ENCODE measurements at places on chromosomes 3 and 15.

GRCh38 chr15:28289694-28290463, 32.1 kb downstream of the HERC2 start:
- DNase-seq = no peak

DNA sequence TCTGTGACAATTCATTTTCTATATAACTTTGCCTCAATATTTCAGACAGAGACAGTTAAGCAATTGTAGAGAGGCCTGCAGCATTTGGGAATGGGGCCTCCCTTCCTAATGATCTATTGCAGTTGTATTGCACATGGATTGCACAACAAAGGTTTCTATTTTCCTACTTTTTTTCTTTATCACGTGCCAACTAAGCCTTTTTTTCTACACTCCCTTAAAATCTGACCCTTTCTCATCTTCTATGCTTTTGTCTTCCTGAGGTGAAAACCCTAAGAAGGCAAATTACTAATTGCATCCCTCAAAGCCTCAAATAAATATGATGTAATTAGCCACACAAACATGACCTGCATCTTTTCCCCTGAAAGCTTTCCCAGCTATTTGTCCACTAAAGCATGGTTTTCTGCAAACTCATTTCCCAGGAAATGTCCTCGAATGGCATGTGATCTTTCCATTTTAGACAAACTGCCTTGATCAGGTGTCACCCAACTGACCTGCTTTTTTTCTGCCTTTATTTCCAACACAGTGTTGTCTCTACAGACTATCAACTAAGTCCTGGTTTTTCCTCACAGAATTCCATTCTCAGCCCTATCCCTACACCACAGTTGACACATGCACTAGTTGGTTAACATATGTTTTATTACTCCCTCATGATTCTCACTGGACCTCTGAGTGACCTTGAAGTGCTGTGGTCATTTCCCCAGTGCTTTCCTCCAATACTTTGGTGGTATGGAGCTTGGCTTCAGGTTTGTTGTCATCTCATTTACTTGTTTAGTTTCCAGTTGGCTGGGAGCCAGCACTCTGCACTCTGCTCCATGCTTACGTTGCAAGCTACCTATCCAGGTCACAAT, 31.9 kb upstream of the TSC22D2 start:
- no peak for DNase-seq

DNA sequence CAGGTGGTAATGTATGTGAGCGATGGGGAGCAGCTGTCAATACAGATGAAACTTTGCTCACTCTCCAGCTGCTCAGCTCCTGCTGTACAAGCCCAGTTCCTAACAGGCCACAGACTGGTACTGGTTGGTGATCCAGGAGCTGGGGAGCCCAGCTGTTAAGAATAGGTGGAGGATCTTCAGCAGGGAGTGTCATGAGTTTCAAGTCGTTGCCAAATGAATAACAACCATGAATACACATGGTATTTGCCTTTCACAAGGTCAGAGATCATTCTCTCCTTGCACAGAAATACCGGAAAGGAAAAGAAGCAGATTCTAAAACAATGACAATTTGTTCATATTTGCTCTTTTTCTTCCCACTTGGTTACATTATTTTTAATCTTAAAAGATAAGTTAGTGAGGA, 5.1 kb downstream of the PLSCR1 start:
- no peak for DNase-seq

- no peak for DNase-seq
Observed at GRCh38 chr3:151625586-151625985, 108.1 kb upstream of the AADACL2 start.

- DNase-seq = no peak
Observed at GRCh38 chr3:61796088-61796680, 234.8 kb downstream of the PTPRG start.

DNA sequence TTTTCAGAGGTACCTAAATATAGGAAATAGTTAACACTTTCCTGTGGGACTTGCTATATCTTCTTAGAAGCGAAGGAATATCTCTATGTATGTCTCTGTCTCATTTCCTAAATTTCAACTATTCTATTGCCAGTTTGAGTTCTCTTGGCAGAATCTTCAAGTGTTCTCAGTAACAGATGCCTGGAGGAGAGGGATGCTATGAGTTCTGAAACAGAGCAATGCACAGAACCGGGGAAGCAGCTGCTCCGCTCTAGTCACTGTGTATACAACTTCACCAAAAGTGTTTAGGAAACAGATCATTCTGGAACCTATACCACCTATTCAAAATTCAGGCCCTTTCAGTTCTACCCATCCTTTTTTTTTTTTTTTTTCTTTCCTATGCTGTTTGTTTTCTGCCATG, 144.6 kb downstream of the RORA start:
- no peak for DNase-seq

DNA sequence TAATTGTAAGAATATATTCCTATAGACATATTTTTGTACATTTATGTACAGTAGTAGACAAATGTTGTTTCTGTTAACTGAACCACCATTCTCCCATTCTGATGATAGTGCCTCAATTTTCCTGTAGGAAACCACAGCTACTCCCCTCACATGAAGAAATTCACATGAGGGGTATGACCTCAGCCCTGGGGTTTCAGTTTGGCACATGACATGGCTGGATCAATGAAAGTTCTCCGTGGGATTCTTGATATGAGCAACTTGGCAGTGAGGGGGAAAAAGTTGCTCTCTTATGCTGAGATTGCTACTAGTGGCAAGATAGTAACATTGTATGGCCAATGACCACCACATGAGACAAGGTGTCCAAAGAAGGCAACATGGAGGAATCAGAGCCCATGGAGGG, 1090.3 kb upstream of the CFAP20DC start:
- no peak for DNase-seq

DNA sequence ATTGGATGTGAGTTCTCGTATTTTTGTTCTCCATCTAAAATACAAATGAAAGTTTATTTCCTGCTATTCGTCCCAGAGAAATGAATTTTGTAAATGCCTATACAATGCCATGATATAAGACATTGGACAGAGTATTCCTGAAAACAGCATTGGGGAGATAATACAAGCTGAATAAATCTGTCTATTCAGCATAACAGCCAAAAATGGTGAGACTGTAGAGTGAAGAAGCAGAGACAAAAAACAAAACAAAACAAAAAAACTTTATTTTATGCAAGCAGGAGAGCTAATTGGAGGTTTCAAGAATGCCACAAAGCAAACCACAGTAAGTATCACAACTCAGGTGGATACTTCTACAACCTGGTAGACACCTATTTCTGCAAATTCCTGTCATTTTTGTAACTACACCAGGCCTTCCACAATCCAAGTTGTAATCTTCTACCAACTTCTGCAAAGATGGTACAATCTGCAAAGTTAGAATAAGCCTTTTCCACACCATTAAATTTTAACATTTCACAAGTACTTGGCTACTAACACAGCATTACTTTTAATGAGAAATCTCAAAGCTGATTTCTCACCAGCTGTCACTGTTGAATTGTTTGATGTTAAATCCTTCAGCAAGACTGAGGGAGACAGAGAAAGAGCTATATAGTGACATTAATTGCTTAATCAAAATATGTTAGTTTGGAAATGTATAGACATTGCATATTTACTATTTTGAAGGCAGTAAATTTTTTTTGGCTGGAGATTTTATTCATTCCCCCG, 163.1 kb downstream of the CLSTN2 start:
- DNase-seq = no peak

DNA sequence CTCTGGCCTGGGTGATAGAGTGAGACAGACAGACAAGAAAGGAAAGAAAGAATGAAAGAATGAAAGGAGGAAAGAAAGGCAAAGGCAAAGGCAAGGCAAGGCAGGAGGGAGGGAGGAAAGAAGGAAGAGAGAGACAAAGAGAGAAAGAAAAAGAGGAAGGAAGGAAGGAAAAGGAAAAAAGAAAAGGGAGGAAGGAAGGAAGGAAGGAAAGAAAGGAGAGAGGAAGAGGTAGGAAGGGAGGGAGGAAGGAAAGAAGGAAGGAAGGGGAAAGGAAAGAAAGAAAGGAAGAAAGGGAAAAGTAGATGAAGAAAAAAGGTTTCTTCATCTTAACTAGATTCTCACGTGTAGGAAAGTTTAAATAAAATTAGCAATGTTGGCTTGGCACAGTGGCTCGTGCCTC, 142.2 kb downstream of the GREM1 start:
- DNase-seq = no peak

GRCh38 chr3:136955813-136956212, 2.0 kb upstream of the IL20RB start:
- DNase-seq = no peak

- DNase-seq = no peak
Observed at GRCh38 chr15:25763331-25763751, 99.8 kb downstream of the ATP10A start.

DNA sequence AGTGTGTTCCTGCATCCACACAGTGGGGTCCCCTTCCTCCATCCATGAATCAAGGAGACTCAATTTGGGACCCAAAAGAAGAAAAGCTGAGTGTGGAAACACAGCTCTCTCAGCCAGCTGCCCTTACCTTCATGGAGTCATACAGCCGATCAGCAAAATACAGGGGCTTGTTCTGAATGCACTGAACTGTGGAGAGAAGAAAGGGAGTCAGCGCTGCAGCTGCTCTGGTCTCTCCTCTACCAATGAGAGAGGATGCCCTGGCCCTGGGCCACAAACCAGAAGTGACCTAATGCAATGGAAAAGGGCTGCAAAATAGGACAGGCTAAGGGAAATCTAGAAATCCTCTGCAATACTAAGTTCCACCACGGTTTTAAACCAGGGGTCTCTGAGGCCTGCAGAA, 46.7 kb downstream of the ANXA2 start:
- DNase-seq = no peak

GRCh38 chr15:31387479-31388118, 61.0 kb downstream of the KLF13 start:
- DNase-seq = no peak

GRCh38 chr15:72838311-72838731, 54.8 kb upstream of the ADPGK start:
- DNase-seq = no peak

GRCh38 chr3:4883011-4883410, 96.2 kb upstream of the BHLHE40 start:
- DNase-seq = no peak
